ENCODE measurements at places on chromosomes 4 and X.
A peak's percentile ranks its signal among the peaks of the same experiment; 100 is the strongest.

- peak; percentile 95 for DNase-seq
These were observed 81.8 kb upstream of the RBPJ start for GRCh38 chr4:26238778-26239679.

- DNase-seq, result no peak
These were observed 373.6 kb downstream of the FBXW7 start for GRCh38 chr4:152162331-152162697.

DNA sequence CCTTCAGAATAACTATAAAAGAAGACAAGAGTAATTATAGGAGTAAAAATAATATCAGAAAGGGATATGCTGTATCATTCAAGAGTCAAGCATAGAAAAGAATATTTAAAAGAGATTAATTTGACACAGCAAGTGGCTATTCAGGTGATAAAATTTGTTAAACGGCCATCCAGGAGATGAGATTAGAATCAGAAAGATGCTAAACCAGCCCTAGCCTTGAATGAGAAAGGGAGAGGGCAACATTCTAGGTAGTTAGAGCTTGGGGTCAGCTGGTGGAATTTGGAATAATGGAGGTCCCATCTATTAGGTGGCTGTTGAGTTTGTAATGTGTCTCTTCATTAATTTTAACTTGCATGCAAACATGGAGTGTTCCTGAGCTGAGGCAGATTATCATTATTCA, 350.5 kb upstream of the PABPC4L start:
- no peak for DNase-seq

- DNase-seq, result no peak
These were observed 11.5 kb downstream of the RAB9A start for GRCh38 chrX:13700380-13700779.
